ENCODE measurements at places on chromosomes 2 and 18.
A peak's percentile ranks its signal among the peaks of the same experiment; 100 is the strongest.

DNA sequence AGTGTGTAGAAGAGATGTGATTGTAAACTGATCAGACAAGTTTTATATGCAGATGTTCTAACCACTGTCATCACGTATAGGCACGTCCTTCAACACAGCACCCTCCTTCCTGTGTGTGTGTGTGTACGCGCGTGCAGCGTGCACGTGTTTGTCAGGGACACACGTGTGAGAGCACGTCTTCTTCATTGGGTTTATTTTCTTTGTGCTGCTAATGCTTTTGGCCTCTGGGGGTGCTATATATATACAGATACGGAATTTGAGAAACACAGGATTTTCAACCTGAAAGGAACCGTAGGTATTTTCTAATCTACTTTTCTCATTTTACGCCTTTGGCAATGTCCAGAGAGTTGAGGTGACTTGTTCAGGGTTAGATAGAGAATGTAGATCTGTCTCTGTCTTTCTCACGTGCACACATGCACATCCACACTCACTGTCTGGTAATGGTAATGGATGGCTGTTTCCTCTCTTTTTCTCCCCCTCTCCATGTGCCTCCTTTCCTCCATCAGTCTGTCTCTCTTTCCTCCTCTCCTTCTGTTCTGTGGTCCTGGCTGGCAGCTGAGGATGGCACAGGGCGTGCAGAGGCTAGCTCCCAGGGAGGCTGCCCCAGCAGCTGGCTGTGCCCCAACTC lies 13.4 kb upstream of the CELF4 start:
- DNase-seq, result peak; percentile 21

DNA sequence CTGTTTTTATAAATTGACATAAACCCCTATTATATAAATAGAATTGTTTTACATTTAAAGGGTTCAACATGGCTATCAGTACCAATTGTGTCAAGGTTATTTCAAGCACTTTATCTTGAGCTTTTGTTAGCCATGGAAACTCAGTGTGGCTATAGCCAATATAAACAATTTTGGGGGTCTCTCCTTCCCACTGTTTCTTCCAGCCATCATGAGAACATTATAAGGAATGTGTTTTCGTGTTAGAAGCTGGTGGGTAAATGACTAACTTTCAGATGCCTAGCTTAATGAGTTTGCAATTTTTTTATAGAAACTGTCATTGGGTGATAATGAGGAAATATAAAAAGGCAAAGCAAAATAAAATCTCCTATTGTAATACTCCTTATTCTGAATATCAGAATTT lies 153.5 kb upstream of the FOSL2 start:
- no peak for DNase-seq

DNA sequence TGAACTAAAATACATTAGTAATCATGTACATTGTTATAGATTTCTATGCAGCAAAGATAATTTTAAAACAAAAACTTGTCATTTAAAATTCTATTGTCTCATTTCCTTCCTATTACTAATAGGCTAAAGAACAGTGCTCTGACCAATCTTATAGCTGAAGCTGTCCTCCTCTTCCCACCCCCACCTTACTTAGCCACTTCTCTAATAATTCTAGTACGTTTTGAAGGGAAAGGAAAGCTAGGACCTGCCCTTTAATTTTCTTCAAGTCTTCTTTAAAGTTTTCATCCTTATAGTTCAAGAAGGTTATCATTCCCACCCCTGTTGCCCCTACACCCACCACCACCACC lies 121.6 kb downstream of the RBMS1 start:
- no peak for DNase-seq

DNA sequence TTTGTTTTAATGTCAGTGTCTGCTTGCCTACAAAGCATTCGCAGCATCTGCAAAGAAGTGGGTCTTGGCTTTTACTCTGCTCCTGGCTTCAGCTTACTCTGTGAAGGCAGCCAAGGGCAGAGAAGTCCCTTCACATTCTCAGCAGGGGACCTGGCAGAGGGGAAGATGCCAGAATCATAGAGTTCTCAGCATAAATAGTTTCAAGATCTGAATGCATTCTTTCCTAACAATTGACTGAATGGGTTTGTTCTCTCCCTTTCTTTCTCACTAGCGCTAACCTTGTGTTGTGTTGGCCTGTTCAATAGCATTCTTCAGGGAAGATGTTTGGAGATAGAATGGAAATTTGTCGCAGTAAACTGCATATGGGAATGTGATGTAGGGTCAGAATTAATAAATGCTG lies 106.9 kb downstream of the FARSB start:
- no peak for DNase-seq

- DNase-seq, result no peak
Observed at GRCh38 chr2:33314541-33314940, 161.9 kb upstream of the RASGRP3 start.

- no peak for DNase-seq
Observed at GRCh38 chr2:125707611-125708010, 948.3 kb upstream of the GYPC start.

DNA sequence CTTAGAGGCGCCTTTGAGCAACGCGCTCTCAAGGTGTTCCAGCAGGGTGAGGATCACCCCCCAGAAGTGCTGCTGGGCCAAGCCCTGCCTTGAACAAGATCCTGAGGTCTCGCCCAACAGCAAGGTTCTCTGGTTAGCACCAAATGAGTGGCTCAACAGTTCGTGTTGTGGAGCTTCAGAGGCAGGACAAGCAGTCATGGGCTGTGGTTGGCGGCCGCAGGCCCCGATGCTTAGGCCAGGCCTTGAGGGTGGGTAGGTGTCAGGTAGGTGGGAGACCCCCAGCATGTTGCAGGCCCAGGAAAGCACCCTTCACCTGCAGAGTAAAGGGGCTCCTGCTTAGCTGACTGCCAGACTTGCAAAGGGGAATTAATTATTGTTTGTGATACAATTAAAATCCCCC lies 70.2 kb upstream of the FOSL2 start:
- no peak for DNase-seq

GRCh38 chr2:10083692-10084211 lies 3.5 kb upstream of the CYS1 start:
- peak; percentile 16 for DNase-seq

GRCh38 chr2:2887772-2888387 lies 489.7 kb downstream of the EIPR1 start:
- DNase-seq, result no peak

DNA sequence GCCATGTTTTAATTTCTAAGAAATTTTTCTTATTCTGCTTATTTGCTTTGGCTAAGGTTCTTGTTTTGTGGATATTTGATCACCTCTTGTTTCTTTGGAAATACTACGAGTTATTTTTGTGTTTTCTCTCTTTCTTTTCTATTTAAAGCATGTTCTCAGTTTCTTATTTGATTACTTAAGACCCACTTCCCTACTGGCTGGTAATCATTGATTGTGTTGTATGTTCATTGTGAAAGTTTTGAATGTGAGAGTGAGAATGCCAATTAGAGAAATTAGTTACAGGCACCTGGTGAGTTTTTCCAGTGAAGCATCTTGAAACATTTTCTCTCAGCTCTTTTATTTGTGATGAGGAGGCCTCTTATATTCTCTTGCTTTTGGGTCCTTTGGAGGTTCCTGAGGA lies 226.7 kb upstream of the MC4R start:
- DNase-seq, result no peak

DNA sequence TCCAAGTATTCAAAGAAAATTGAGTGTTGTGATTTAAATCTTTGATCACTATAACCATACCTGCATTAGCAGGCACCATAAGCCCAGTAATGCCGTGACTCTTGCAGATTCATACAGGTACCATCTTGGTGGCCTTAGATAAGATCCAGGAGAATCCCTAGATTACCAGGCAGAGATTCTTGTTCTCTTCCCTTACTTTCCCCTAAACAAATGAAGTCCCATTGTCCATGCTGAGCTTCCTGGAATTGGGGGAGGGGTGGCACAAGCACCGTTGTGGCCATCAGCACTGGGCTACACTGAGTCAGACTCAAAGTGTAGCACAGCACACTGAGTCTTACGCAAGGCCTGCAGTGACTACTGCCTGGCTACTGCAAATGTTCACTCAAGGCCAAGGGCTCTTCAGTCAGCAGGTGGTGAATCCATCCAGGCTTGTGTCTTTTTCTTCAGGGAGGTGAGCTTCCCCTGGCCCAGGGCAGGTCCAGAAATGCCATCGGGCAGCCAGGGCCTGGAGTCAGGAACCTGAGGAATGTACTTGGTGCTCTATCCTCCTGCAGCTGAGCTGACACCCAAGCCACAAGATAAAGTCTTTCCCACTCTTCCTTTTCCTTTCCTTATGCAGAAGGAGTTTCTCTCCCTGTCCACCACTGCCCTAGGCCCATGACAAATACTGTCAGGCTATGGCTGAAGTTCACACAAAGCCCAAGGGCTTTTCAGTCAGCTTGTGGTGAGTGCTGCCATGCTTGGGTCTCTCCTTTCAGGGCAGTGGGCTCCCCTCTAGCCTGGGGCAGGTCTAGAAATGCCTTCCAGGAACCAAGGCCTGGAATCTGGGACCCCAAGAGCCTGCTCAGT lies 52.6 kb downstream of the CD28 start:
- no peak for DNase-seq

- no peak for DNase-seq
Observed at GRCh38 chr2:85913884-85914881, 25.4 kb upstream of the ST3GAL5 start.

- DNase-seq, result no peak
Observed at GRCh38 chr2:31802711-31803110, 208.1 kb downstream of the MEMO1 start.

DNA sequence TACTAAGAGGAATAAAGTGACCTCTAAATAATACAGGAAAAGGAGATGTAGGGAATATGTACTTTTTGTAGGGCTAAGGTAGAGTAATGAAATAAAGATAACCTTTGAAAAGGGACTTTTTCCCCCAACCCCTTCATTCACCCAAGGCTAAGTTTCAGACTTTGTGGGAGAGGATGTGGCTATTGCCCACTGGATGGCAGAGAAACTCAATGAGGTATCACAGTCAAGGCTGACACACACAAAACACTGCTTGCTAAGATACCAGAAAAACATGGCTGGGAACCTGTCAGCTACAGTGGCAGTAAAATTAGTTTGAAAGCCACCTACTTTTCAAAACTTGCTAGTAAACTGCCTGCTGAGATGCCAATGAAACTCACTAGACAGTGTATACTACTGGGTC lies 158.8 kb upstream of the WDSUB1 start:
- no peak for DNase-seq

GRCh38 chr2:117273009-117273671 lies 541.4 kb upstream of the DDX18 start:
- no peak for DNase-seq

DNA sequence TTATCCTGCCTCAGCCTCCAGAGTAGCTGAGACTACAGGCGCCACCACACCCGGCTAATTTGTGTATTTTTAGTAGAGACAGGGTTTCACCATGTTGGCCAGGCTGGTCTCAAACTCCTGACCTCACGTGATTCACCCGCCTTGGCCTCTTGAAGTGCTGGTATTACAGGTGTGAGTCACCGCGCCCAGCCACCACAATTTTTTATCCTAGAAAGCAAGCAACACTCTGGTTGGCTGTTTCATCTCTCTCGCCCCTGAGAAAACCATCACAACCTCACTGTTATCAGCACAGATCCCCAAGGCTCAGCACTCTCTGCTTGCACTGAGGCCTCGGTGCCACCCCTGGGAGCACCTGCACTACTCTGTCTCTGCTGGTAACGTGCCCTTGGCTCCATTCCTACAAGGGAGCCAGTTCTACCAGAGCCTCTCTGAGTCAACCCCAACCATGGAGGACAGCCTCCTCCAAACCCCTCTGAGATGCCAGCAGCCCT lies 134.8 kb upstream of the AGAP1 start:
- DNase-seq, result no peak

DNA sequence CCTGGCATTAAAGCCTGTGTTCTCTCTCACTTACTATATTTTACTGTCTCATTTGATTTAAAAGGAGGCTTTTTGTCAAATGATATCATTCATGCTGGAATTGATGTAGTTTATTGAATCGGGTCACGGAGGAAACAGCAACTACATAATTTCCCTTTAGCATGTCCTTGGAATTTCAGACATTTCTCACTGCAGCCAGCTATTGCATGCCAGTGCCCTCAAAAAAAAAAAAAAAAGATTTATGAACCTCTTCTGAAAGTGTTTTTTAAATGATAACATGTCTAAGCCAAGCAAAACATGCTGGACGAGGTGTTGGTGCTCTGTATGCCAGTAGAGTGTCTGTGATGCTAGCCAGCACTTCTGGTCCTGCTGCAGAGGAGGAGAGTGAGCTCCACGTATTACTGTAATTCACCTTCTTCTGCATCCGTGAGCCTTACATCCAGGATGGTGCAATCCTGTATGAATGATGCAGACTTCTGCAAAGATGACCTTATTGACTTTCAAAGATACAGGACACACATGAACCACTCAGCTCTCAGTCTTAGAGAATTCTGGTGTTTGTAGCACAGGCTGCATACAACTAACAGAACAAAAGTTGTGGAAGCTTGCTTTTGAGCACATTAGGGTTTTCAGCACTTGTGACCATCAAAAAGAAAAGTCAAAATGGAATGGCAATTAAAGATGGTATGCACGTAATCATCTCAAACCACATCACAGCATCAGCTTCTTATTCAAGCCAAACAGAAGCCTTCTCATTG lies 31.1 kb downstream of the UGP2 start:
- no peak for DNase-seq

GRCh38 chr18:35497027-35497369 lies 762 bp downstream of the INO80C start:
- peak; percentile 45 for DNase-seq

DNA sequence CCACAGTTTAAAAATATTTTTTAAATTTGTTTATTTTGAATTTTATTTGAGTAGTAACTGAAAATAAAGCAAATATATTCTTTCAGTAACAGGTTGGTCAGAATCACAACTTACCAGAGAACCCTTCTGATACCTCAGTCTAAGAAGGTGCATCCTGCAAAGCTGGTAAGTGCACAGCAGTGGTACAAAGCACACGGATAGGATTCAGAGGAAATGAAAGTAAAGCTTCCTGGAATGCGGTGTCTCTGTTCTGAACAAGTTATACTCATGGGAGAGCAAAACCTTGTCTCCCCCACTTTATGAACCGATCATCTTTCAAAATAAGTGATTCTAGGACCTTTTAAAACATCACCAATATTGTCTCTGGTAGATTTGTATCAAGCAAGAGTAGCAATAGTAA lies 398.3 kb downstream of the TMX3 start:
- peak; percentile 18 for DNase-seq

GRCh38 chr2:85209887-85210286 lies 76.7 kb downstream of the TCF7L1 start:
- no peak for DNase-seq

- DNase-seq, result no peak
Observed at GRCh38 chr18:40878371-40878770, 1076.7 kb upstream of the PIK3C3 start.

- DNase-seq, result no peak
Observed at GRCh38 chr2:165115258-165115657, 88.6 kb downstream of the SCN3A start.
